ENCODE measurements at places on chromosomes 13 and 19.

DNA sequence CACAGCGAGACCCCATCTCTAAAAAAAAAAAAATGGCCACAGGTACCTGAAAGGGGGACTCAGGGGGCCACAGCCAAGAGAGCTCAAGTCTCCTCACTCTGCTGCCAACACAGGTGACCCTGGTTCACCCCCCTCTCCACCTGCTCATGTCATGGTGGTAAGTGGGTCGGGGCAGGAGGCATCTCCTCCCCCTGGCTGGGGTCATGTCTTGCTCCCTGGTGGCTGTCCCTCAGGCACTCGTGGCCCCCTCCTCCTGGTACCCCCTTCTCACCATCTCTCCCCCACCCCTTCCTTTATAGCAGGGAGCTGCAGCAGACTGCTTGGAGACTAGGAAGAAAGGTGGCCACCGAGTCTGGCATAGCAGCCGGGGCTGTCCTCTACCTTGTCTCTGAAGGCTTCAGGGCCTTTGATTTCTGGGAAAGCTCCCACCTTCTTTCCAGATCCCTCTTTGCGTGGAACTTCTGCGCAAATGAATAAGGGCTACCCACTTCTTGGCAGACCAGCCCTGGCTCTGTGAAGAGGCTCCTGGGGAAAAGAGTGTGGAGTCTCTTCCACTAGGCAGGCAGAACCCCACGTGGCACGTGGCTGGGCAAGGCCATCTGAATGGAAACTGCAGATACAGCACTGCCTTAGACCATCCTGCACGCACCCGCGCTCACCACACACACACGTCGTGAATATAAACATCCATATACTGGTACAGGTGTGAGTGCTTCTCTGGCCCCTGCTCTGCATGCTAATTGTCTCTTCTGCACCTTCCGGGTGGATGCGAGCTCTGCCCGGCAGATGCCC, 20.1 kb upstream of the MIER2 start:
- no peak for DNase-seq

DNA sequence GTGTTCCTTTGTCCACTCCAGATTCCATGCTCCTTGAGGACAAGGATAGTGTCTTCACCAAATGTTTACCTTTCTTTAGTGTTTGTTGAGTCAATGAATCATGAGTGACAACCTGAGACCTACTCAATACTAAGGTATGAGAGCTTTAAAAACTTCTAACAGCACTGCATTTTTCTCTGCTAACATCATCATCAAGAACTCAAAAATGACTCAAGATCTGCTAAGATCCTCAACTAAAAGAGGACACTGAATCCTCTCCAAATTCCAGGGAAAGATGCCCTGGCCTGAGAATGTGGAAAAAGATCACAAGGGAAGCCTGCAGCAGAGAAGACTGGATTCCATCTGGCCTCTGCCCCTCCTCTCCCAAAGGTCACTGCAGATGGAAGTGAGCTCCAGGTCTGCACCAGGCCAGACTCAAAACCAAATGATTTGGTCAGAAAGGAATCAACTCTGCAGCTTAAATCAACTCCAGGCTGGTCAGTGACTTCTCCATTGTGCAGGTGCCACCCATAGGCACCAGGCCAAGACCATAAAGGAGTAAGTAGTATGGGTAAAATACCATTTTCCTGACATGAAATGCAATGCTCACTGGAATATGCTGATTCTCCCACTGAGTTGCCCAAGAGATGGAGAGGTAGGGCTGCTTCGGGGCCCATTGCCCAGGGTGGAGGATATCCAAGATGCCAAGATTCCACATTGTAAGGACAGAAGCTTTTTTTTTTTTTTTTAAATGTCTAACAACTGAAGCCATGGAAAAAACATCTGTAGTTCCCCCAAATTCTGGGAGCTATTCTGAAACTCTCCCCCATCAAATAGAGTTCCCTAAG, 89.5 kb upstream of the DOCK9 start:
- peak; percentile 89 for DNase-seq

- peak; percentile 60 for DNase-seq
Measured at GRCh38 chr13:31264151-31264550, 64.4 kb downstream of the B3GLCT start.

DNA sequence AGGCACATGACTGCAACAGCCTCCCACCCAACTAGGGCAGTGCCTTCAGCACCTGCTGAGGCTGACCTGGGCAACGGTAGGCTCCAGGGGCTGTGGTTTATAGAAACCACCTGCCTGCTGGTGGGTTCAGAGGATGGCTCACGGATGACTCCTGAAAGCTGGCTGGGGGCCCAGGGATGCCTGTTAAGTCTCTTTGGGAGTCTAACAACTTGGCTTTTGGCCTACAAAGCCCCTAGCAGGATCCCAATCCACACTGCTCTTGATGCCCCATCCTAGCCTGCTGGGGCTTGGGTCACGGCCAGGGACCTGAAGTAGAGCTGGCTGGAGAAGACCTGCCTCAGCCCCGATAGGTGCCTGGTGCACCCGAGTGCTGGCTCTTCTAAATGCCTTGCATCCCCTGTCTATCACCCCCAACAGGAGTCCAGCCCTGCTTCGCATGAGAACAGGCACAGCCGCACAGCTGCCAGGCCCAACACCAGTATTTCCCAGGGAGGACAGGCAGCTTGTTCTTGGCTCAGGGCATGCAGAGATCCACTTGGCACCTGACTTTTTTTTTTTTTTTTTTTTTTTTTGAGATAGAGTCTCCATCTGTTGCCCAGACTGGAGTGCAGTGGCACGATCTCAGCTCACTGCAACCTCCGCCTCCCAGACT, 9.1 kb upstream of the EPHX3 start:
- no peak for DNase-seq

GRCh38 chr13:36766295-36766694, 52.7 kb upstream of the RFXAP start:
- DNase-seq: peak; percentile 79

- no peak for DNase-seq
Measured at GRCh38 chr13:108911807-108912206, 282.4 kb downstream of the MYO16 start.

GRCh38 chr19:46915386-46915785, 54.6 kb downstream of the ARHGAP35 start:
- DNase-seq: no peak

GRCh38 chr19:35130761-35131720, 3.8 kb downstream of the LGI4 start:
- DNase-seq: no peak

DNA sequence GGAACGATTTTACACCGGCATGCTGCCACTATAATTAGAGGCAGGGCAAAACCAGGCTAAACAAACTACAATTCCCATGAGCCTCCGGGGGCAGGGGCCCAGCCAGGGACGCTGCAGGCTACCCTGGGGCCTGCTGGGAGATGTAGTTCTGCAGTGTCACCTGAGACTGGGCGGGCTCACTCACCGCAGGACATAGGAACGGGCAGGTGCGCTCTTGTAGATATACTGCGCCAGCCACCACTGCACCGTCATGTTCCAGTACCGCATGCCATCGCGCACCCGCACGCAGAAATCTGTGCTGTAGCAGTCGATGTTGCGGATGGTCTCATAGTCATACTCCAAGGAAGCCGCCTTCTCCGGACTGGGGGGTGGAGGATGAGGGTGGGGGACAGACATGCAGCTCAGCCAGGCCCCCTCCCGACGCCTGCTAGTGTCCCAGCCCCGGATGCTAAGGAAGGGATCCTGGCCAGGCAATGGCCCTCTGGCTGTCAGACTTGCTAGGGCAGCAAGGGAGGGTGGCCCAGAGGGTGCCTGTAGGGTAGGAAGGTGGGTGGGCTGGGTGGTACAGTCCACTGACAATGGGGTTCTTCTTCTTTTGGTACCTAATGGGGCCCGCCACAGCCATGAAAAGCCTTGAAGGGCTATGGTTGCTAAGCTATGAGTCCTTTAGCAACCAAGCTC, 5.8 kb upstream of the TMC4 start:
- no peak for DNase-seq

- no peak for DNase-seq
Measured at GRCh38 chr13:21324803-21325202, 134.3 kb downstream of the ZDHHC20 start.

DNA sequence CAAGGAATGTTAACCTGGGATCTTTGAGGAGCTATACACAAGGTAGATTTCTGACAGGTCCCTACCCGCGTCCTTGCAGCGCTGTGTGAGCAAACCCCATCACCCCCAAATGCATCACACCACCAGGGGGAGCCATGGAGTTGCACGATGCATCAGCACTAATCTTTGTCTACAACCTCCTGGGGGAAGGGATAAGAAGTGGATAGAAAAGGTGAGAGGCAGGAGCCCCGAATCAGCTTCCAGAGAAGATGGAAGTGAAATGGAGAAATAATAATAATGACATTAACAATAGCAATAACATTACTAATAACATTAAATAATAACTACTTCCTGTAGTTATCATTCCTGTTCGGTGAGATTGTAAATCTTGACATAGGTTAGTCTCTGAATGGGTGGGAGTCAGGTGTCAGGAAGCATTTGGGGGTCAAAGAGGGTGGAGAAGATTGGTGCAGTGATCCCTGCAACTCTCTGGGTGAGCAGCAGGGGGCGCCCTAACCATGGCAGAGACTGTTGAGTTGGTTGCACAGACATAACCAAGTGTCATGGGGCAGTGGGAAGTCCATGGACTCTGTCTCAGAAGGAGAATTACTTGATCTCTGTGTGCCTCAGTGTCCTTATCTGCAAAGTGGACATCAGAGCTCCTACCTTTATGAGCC, 16.5 kb downstream of the SIGLEC7 start:
- DNase-seq: peak; percentile 42

GRCh38 chr19:47848823-47849473, 10.1 kb upstream of the TPRX2 start:
- peak; percentile 50 for DNase-seq

GRCh38 chr13:43583321-43583720, 203.5 kb downstream of the ENOX1 start:
- DNase-seq: no peak

- DNase-seq: no peak
Measured at GRCh38 chr13:53188120-53188519, 159.5 kb downstream of the OLFM4 start.

- no peak for DNase-seq
Measured at GRCh38 chr13:112242777-112243176, 133.4 kb upstream of the SPACA7 start.

GRCh38 chr13:80448725-80449124, 107.8 kb upstream of the SPRY2 start:
- no peak for DNase-seq

GRCh38 chr19:52602941-52603340, 32.9 kb downstream of the ZNF701 start:
- no peak for DNase-seq

GRCh38 chr13:63449550-63449949, 2033.9 kb upstream of the PCDH20 start:
- peak; percentile 6 for DNase-seq

DNA sequence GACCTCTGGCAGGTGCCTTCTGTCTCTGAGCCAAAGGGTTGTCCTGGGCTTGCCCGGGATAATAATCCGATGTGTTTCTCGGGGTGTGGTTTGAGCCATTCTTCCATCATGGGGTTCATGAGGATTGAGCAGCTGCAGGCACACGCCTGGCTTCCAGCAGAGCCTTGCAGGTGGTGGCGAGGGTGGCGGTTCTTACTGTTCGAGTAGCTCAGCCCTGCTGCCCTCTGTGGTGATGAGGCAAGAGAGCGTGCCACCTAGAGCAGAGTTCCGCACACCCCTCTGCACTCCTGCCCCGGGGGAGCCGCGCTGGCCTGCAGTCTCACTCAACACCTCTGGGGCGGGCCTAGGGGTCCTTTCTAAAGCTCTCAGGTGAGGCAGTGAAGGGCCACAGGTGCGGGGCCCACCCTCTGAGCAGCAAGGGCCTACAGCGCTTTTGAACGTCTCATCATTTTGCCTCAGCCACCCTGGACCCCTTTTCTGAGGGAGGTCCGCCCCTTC, 3.8 kb downstream of the SCN1B start:
- no peak for DNase-seq

DNA sequence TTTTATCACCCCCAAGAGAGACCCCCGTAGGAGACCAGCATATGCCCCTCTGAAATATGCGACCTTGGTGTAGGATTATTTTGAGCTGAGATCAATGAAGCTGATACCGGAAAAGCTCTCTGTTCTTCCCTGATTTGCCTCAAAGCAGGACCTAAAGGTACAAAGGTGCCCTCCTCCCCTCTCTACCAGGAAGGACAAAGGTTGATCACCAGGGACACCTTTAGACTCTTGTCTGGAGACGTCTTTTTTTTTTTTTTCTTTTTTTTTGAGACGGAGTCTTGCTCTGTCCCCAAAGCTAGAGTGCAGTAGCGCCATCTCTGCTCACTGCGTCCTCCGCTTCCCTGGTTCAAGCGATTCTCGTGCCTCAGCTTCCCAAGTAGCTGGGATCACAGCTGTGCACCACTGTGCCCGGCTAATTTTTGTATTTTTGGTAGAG, 792 bp upstream of the PEX11G start:
- no peak for DNase-seq
